Breast epithelium (tissue), 4 donors: ENCODE measurements at places on chromosomes 3 and 15. TPM values are rescaled to one million over a fixed set of nuclear protein-coding genes. Genes with fewer than 3 reads are reported as not detected.

GRCh38 chr3:71454512-71455403 lies 128.8 kb downstream of the FOXP1 start:
- no peaks in the 10 kb centered on the region for H3K36me3 ChIP-seq
- no peaks in the 10 kb centered on the region for H3K4me1 ChIP-seq
- H3K4me3 ChIP-seq, result no peak overlapping the region
- DNase-seq, result no peak
- no peaks in the 10 kb centered on the region for H3K27me3 ChIP-seq

The AHSG gene
- not detected for total RNA-seq

The ITIH3 gene
- total RNA-seq, result 6.6 TPM

DNA sequence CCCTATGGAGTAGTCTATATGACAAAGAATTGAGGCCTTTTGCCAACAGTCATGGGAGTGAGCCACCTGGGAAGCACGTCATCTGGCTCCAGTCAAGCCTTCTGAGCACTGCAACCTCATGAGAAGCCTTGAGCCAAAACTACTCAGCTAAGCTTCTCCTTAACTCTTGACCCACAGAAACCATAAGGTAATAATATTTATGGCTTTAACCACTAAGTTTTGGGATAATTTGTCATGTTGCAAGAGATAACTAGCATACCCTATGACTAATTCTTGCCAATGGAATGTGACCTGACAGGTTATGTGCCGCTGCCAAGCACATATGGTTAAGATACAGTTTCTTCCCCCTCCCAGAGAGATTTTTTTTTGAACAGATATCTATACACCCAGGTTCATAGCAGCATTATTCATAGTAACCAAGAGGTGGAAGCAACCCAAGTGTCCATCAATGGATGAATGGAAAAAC lies 11.8 kb upstream of the SLC6A11 start:
- DNase-seq, result no peak
- H3K4me3 ChIP-seq, result no peak overlapping the region
- no peaks in the 10 kb centered on the region for H3K4me1 ChIP-seq
- no peaks in the 10 kb centered on the region for H3K36me3 ChIP-seq
- no peak overlapping the region for H3K27ac ChIP-seq
- H3K27me3 ChIP-seq, result no peaks in the 10 kb centered on the region
